ENCODE measurements at places on chromosomes 7 and 10.

- no peak for DNase-seq
Observed at GRCh38 chr10:29119374-29119773, 169.5 kb upstream of the LYZL1 start.

GRCh38 chr7:21923658-21924057 is 22.0 kb downstream of the CDCA7L start:
- DNase-seq = no peak

- no peak for DNase-seq
Observed at GRCh38 chr10:81918766-81919165, 43.8 kb downstream of the NRG3 start.

GRCh38 chr10:60733826-60734225 is 44.5 kb upstream of the CDK1 start:
- DNase-seq = no peak

DNA sequence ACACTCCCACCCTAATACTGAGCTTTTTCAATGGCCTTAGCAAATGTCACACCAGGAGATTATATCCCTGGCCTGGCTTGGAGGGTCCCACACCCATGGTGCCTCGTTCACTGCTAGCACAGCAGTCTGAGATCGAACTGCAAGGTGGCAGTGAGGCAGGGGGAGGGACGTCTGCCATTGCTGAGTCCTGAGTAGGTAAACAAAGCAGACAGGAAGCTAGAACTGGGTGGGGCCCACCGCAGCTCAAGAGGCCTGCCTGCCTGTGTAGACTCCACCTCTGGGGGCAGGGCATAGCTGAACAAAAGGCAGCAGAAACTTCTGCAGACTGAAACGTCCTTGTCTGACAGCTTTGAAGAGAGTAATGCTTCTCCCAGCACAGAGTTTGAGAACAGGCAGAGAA is 338.9 kb upstream of the MBL2 start:
- DNase-seq = no peak

DNA sequence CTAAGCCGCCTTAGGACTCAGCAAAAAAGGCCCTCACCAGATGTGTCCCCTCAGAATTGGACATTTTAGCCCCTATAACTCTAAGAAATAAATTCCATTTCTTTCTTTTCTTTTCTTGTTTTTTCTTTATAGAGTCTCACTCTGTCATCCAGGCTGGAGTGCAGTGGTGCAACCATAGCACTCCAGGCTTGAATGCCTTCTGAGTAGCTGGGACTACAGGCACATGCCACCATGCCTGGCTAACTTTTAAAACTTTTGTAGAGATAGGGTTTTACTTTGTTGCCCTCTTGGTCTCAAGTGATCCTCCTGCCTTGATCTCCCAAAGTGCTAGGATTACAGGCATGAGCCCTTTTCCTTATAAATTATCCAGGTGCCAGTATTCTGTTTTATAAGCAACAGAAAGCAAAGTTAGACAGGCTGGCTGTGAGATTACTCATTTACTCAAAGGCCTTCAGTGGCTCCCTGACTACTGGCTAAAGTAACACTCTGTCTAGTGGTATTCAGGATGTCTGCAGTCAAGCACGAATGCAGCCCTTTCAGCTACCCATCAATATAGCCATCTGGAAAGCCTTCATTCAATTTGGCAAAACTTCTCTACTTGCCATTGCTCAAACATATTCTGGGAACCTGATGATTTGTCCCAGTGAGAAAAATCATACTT is 128.6 kb downstream of the ICA1 start:
- DNase-seq = no peak

- no peak for DNase-seq
Observed at GRCh38 chr7:42960762-42961161, 28.6 kb downstream of the MRPL32 start.

DNA sequence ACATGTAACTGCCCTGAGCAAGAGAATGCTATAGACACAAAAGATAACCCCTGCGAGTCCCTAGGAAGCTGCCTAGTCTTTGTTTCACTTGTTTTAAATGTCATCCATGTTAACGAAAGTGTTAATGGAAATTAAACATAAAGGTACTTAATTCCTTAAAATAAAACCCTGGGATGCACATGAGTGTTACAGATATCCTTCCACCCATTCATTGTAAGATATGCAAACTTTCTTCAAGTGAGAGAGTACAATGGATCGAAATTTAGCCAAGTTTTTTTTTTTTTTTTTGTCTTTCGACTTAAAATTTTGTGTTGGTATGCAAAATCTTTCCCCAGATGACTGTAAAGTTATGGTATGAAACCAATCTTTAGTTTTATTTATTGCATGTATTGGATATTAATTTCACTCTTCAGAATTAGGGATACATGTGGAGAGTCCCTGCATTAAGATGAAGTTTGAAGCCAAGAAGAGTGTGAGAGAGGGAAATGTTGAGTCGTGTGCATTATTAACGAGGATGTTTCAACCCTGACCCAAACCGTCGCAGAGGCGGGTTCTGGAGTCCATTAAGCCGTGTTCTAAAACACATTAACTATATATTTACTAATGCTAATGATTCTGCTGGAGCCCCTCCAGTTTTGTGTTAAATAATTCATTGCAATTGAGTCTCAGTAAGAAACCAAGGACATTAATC is 1.6 kb downstream of the CDK14 start:
- DNase-seq = no peak

DNA sequence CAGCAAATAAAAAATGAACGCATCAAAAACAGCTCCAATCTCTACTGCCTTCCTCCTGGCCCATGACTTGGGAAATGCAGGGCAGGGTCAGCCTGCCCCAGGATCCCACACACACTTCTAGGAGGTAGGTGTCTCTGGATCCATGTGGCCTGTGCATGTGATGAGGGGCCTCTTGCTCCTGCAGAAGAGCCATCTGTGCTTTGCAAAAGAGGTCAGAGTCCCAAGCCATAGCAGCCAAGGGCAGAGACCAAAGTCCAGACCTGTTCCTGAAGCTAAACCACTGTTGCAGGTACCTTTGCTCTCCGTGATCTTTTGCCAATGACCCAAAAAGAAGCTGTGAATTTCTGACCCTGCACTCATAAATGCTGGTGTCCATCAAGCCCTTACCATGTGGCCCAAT is 57.1 kb downstream of the KCNMA1 start:
- DNase-seq = no peak
